ENCODE measurements at places on chromosomes 2 and 18.

GRCh38 chr2:60641811-60642788 lies 88.6 kb upstream of the BCL11A start:
- no peak for DNase-seq

- DNase-seq, result no peak
Observed at GRCh38 chr2:105052773-105053172, 14.9 kb downstream of the MRPS9 start.

DNA sequence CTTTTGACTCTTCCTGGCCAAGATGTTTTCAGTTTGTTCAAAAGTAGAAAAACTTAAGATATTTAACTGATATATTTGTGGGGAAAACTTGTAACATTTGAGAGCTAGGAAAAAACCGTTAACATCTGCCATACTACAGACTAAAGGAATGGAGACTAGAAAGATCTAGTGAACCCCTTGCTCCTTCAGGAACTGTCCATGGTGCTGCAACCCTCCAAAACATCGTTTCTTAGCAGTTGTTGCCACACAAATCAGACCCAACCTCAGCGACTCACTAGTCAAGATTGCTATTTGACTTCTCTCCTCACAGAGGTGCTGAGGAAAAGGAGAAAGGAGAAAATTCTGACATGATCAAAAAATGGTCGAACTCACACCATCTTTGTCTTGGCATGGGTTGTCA lies 393.8 kb upstream of the LYPD1 start:
- DNase-seq, result no peak

GRCh38 chr2:172168917-172169346 lies 66.2 kb upstream of the DLX2 start:
- DNase-seq, result no peak

DNA sequence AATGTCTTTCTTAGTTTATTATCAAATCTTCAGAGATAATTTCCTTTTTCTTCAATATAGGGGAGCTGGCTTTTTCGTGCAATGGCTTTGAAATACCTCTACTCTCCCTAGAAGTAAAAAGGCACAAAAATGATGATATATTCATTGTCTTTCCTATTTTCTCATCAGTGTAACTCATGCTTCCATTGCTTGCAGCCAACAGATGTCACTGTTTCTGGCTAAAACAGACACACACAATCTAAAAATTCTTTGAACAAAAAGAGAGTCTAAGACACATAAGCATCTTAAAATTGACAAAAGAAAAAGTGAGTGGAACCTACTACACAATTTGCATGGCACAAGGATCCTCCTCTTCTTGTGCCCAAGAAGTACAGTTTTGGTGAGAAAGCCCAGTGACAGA lies 448.7 kb upstream of the VRK2 start:
- DNase-seq, result no peak

DNA sequence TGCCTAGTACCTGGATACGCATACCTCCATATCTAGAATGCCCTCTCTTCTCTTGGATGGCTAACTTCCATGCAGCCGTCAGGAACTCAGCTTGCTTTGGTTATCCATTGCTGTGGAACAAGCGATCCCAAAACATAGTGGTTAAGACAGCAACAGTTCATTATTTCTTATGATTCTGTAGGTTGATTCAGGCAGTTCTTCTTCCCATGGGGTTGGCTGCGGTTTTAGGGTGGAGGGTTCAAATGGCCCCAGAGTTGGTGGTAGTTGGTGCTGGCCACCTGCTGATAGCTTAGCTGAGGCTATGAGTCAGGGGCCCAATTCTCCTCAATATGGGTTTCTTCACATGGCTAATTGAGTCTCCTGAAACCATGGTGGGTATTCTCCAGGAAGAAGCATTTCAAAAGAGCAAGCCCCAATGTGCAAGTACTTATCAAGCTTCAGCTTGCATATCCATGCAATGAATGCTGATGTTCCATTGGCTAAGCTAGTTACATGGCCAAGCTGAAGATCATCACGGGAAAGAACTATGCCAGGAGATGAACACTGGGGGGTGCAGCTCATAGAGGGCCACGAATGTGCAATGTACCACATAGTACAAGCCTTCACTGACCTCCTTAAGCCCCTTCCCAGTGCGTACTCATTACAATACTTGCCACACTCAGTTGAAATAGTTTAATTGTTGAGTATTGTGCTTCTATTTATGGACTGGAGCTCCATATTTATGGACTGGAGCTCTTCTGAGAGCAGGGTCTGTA lies 10.0 kb upstream of the RHOB start:
- no peak for DNase-seq

- DNase-seq, result no peak
Observed at GRCh38 chr2:14806613-14807012, 174.1 kb downstream of the LRATD1 start.

DNA sequence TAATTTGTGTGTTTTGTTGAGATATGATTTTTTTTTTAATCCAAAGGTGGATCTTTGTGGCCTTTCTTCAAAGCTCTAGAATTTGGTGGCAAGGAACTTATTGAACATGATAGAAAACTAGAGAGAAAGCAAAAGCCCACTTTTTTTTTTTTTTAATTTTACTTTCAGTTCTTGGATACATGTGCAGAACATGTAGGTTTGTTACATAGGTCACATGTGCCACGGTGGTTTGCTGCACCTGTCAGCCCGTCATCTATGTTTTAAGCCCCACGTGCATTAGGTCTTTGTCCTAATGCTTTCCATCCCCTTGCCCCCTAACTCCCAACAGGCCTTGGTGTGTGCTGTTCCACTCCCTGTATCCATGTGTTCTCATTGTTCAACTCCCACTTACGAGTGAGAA lies 135.9 kb downstream of the RHBDD1 start:
- DNase-seq, result no peak

- no peak for DNase-seq
Observed at GRCh38 chr2:144671695-144672455, 152.0 kb upstream of the ZEB2 start.

DNA sequence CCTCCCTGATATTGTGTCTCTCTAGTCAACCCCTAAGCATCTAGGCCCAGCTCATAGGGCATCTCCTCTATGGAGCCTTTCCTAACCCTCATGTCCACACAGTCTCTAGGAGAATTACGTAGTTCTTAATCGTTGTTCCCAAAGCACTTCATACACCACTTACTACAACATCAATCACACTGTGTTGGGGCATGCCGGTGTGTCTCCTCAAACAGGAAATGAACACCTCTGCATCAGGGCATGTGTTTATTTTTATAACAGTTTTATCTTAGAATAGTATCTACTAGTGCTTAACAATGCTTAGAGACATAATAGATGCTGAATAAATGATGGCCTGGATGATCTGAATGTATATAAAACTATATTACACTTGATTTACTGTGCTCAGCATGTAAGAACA lies 19.7 kb downstream of the CYP1B1 start:
- no peak for DNase-seq

DNA sequence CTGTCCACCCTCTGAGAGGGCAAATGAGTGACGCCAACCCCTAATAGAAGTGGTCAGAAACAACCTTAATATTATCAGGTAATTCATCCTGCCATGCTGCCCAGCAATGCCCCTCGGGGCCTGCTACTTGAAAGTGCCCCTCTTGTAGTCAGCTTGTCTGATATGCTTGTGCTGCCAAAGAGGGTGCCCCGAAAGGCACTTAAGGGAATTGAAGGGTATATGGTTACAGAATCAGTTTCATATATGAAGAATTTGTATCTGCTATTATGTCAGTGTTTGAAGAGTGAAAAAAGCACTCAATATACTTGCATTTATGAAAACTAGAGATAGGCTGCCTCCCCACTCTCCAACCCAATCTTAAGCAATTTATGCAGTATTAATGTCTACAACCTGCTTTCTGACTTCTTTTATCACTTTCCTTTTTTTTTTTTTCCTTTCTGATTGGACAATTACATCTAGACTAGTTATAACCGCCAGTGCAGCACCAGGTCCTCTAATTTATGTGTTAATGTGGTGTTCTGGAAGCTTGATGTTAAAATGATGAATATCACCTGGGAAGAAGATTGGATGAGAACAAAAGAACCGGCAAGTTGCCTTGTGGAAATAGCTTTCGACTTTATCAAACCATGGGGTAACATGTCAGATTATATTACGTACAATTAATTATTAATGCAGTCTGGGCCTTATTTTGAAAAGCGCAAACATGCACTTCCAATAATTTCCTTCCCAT lies 646.9 kb upstream of the ACVR2A start:
- DNase-seq, result no peak

DNA sequence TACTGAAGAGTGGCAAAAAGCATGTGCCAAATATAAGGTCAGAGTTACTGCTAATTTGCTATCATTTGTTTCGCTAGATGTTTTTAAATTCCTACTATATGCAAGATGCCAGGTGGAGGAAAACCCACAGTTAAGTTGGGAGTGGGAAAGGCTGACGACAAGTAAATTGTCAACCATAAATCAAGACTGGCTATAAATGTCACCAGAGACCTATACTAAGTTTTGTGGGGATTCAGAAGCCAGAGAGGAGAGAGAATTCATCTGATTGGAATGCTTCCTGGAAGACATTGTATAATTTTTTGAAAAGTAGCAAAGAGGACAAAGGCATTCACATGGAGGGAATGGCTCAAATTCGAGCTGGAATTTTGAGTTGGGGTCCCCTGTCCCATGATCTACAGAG lies 64.3 kb downstream of the CFAP221 start:
- DNase-seq, result no peak

- no peak for DNase-seq
Observed at GRCh38 chr2:226649871-226650660, 149.6 kb downstream of the IRS1 start.

GRCh38 chr2:109510136-109511028 lies 103.4 kb downstream of the SEPTIN10 start:
- DNase-seq, result peak; percentile 63

- DNase-seq, result no peak
Observed at GRCh38 chr2:48600917-48601316, 16.7 kb upstream of the GTF2A1L start.

DNA sequence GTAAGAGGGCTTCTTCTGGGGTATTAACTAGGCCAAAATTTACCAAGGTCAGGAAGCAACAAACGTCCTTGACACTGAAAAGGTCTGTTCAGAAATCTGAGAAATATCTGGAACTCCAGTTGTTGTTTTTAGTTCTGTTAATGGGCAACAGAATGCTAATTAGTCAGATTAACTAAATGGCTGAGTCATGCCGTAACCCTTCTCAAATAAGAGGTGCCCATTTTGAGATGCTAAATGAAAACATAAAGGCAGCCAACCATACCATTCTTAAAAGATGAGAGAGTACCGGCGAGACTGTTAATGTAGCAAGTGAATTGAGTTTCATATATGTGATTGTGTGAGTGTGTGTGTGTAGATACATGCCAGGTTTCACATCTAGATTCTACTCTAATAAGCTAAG lies 147.9 kb upstream of the GAREM1 start:
- no peak for DNase-seq

- DNase-seq, result no peak
Observed at GRCh38 chr2:227524665-227525064, 52.7 kb downstream of the AGFG1 start.

GRCh38 chr18:45708831-45709230 lies 15.2 kb upstream of the SLC14A1 start:
- DNase-seq, result no peak

DNA sequence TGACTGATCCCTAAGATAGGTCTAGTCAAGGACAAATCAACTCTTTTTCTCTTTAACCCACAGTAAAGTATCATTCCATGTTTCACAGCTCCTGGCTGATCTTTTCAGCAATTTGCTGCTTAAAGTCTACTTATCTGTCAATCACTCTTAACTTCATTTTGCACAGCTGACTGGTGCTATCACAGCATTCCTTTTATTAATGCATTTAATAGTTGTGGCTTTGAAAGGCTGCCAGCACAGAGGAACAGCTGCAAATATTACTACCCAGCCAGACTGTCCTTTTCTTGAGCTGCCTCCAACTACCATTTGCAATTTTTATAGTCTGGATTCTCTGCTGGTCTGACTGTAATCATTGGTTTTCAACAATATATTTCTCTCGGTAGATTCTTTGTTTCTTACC lies 303.5 kb downstream of the STK39 start:
- DNase-seq, result no peak

DNA sequence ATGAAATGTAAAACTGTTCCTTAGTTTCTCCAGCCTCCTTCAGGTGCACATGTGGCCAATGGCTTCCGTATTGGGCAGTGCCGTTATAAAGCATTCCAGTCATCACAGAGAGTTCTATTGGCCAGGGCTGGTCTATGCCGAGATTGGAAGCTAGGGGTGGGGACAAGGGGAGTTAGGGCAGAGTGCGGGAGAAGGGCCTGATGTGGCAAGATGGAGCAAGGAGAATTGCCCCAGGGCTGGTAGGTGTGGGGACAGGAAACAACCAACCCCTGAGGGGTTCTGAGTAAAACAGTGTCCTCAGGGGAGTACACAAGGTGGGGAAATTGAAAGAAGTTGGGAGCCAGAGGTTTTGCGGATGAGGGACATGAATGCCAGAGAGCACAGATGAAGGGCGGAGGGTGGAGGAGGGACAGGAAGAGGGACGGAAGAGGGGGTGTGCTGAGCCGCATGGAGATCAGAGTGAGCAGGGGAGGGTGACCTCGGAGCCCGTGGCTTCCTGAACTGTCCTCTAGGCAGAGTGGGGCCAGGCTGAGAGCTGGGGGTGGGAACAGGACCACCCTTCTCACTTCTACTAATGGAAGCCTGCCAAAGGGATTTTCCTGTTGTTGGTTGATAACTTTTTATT lies 9.1 kb upstream of the ATP6V1C2 start:
- DNase-seq, result no peak

GRCh38 chr18:66428795-66429194 lies 175.1 kb downstream of the CDH19 start:
- DNase-seq, result no peak

DNA sequence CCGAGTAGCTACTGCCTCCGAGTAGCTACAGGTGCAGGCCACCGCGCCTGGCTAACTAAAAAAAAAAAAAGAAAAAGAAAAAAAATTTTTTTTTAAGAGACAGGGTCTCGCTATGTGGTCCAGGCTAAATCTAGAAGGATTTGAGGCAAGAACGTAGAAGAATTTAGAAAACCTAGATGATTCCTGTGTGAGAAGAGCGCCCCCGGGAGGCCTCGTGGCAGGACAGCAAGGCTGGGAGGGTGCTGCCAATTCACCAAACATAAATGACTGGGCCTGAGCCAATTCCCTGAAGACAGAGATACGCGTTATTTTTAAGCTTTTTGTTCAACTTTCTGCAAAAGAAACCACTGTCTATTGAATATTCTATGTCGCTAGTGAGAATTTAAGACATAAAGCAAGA lies 90.1 kb upstream of the TGFA start:
- DNase-seq, result no peak

DNA sequence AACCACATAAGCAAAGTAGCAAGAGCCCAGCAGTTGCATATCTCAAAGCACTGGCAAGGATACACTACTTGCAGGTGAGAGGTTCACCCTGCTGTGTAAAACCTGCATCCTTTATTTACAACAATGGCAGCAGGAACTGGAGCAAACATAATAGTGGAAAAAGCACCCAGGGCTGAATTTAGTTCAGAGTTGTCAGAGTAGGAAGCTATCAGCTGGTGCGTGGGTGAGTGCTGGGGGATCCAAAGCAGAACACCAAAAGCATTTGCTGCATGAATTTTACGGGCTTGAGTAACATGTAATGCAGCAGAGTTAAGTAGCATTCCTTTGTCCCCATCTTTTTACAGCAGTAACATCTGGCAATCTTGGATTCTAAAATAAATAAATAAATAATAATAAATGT lies 73.5 kb upstream of the SRD5A2 start:
- DNase-seq, result no peak

Data from stimulated activated CD8-positive, alpha-beta memory T cell treated with anti-CD3 and anti-CD28 coated beads, Interleukin-7, amount 100 ng/mL, for 24 hours (primary cell).